ENCODE measurements at places on chromosomes 5 and 9.
A peak's percentile ranks its signal among the peaks of the same experiment; 100 is the strongest.

GRCh38 chr5:158765407-158765806, 334.3 kb downstream of the EBF1 start:
- no peaks in the 10 kb centered on the region for H3K36me3 ChIP-seq
- no peak overlapping the region for H3K4me3 ChIP-seq
- no peak for DNase-seq
- H3K27me3 ChIP-seq, result no peaks in the 10 kb centered on the region
- no peak overlapping the region for H3K27ac ChIP-seq
- H3K4me1 ChIP-seq, result peaks cover 4% of the 10 kb centered on the region

GRCh38 chr5:37184748-37185364, 64.3 kb downstream of the CPLANE1 start:
- no peaks in the 10 kb centered on the region for H3K27me3 ChIP-seq
- no peak overlapping the region for H3K27ac ChIP-seq
- H3K4me3 ChIP-seq, result no peak overlapping the region
- peaks cover 19% of the 10 kb centered on the region for H3K36me3 ChIP-seq
- DNase-seq, result no peak

DNA sequence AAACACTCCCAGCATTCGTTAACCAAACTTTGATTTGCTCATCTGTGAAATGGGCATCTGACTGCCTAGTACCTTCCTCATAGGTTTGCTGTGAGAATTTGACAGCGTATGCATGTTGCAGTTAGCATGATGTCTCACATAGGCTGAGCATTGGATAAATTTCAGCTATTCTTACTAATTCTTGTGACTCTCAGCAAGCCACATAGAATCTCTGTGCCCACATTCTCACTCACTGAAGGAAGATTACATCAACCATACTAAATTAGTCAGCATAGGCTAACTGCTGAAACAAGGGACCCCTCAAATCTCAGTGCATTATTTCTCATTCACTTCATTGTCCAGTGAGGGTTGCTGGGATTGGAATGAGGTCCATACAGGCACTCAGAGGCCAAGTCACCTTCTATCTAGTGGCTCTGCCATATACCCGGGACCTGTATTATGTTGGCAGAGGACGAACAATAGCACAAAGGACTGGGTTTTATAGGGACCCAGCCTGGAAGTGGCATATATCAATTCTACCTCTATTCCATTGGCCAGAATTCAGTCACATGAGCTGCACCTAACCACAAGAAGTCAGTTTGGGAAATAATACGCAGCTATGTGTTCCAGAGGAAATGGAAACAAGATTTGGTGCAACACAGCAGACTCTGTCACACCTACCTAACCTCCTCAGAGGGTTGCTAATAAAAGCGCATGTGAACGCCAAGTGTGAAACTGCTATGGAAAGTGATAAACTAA, 4.2 kb upstream of the PTGER4 start:
- peaks cover 9% of the 10 kb centered on the region for H3K27me3 ChIP-seq
- H3K4me1 ChIP-seq, result peaks cover 16% of the 10 kb centered on the region
- no peaks in the 10 kb centered on the region for H3K36me3 ChIP-seq
- no peak overlapping the region for H3K4me3 ChIP-seq

DNA sequence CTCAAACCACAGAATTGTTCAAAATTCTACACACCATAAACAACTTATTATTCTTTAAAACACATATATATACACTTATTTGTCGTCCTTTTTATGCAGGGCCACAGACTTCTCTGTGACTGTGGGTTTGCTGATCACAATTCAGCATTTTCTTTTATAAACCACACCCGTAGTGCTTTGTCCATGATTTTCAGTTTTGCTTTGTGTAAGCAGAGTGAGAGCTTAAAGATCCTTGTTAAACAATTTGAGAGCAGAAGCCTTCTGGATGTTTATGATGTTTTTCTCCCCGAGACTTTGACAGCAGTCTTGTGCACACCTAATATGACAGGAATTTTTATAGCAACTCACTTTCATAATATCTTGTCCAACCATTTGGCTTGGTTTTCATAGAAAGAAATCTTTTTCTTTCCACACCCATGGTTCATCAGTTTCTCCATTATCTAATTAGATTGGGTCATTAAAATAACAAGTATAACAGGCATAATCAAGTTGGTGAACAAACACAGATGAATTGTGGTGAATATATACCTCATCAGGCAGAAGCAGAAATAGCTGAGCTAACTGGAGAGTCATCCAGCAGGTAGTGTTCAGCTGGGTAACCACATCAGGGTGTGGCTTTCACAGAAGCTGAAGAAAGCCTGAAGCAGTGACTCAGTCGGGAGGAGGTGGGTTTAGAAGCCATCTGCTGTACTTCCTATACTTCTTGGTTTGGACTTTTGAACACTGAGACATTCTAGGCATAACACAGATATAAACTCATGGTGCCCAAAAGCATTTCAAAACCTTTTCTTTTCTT, 232.8 kb downstream of the DOCK8 start:
- no peak overlapping the region for H3K27ac ChIP-seq
- DNase-seq, result no peak
- H3K4me1 ChIP-seq, result peaks cover 3% of the 10 kb centered on the region
- peaks cover 9% of the 10 kb centered on the region for H3K36me3 ChIP-seq
- no peak overlapping the region for H3K4me3 ChIP-seq
- no peaks in the 10 kb centered on the region for H3K27me3 ChIP-seq

DNA sequence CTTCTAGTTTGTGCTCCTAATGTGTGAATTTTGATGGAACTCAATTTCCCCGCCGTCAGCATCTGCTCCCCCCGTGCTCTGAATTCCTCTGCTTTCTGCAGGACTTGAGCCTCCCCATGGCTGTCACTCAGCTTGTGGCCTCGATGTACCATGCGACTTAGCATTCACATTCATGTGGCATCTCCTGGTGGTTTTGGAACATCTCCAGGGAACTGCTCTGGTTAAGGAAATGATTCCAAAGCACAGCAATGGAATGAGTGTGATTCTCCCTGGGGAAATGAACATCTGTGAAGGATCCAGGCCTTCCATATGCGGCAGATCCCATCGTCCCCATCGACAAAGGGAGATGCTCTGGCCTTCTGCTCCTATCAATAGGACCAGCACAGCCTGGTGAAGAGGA, 119.0 kb downstream of the ENTREP1 start:
- H3K27ac ChIP-seq, result no peak overlapping the region
- H3K4me1 ChIP-seq, result peaks cover 12% of the 10 kb centered on the region
- H3K27me3 ChIP-seq, result no peaks in the 10 kb centered on the region
- no peak overlapping the region for H3K4me3 ChIP-seq
- peak; percentile 13 for DNase-seq

GRCh38 chr5:78787783-78788182, 139.2 kb upstream of the LHFPL2 start:
- no peak overlapping the region for H3K27ac ChIP-seq
- no peaks in the 10 kb centered on the region for H3K36me3 ChIP-seq
- no peaks in the 10 kb centered on the region for H3K27me3 ChIP-seq

DNA sequence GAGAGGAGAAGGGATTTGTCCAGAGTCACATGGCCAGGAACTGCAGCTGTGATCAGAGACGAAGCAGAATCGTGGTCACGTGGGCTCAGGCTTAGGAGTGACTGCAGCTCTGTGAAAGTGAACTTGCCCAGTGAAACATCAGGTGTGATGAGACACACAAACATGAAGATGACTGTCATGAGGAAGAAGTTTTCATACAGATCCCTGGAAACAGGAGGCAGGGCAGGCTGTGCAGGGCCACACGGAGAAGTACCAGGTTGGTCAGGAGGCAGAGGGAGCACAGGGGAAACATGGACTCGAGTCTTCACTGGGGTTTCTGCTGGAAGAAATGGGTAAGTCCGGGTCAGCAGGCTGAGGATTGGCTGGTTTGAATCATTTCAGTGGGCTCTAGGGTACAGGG, 64.1 kb downstream of the BARX1 start:
- no peak overlapping the region for H3K4me3 ChIP-seq
- H3K4me1 ChIP-seq, result no peaks in the 10 kb centered on the region
- no peak for DNase-seq
- H3K36me3 ChIP-seq, result no peaks in the 10 kb centered on the region

DNA sequence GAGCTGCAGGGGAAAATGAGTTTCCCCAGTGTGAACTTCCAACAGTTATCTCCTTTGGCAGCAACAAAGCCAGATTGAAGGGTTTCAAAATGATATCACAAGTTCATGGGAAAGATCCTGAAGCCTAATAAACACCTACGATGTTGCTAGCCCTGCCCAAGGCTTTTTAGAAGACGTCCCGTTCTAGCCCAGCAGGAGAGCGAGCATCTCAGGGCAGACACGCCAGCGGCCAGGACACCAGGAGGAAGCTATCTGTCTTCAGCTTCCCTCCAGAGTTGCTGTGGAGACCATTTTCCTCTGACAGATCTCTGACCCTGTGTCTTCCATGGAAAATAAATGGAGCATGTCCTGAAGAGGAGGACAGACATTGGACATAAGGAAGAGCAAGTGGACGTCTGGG, 98.4 kb downstream of the FBXO38 start:
- H3K27me3 ChIP-seq, result peaks cover 6% of the 10 kb centered on the region
- H3K4me1 ChIP-seq, result no peaks in the 10 kb centered on the region
- no peak for DNase-seq
- H3K27ac ChIP-seq, result no peak overlapping the region
- H3K4me3 ChIP-seq, result no peak overlapping the region
- H3K36me3 ChIP-seq, result no peaks in the 10 kb centered on the region

DNA sequence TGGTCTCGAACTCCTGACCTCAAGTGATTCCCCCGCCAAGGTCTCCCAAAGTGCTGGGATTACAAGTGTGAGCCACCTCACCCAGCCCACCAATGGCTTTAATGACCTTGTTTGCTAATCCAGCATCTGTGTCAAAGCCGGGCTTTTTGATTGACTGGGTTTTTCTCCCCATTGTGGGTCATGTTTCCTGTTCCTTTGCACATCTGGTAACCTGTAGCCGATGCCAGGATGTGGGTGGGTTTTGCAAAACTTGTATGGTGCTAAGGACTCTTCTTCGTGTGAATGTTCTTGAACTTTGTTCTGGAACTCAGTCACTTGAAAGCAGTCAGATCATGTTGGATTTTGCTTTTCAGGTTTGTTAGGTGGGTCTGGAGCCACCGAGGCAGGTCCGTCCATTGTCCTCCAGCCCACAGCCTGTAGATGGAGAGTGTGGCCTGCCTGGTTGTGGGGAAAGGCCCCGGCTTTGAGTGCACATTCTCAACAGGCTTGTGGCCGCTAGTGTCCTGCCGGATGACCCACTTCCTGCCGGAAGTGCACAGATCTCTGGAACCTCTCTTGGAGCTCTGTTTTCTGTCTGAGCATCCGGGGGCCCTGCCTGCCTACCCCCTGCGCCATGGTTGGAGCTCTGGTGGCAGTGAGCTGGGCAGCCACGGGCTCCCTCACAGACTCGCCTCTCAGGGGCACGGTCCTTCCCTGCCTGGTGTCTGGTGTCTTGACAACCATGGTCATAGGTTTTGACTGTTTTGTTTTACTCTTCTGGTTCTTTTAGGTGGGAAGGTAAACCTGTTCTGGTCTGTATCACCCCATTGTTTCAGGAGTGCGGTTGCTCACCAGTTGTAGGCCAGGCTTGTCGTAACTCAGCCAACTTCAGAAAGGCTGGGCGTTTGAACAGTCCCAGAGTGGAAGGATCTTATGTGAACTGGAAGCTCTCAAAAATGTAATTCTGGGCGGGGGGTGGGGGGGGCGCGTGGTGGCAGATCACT, 69.6 kb upstream of the CACNA1B start:
- H3K27ac ChIP-seq, result no peak overlapping the region
- no peak overlapping the region for H3K4me3 ChIP-seq
- no peak for DNase-seq

DNA sequence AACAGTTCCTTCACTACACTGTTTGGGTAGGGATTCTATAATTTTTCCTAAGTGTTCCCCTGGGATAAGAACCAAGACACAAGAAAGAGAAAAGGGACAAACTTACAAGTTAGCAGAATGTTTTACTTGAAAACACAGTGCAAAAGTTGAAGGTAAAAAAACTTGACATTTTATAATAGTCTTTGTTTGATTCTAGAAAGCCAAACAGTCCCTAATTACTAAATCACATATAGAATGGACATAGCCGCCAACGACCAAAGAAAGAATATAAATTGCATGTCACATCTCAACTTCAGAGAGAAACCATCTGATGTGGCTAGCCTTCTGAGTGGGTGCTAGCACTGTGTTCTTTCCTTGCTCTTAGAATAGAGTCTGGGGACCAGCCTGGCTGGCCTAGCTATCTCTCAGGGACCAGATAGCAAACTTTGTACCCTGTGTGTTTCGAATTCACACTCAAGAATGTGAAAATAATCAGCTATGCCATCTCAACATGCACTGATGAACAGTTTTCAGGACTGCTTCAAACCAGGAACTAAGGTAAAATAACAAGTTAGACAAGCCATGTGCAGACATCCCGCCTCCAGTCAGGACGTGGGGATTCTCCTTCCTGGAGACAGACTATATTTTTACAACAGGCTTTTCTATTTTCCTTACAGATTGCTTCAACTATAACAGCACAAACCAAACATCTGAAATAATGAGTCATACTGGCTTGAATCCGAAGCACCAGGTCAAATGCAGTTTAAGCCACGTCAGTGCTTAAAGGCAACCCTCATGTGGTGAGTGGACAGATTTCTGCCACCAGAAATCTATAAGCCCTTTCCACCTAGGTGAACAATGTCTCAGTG, 53.7 kb downstream of the LHFPL2 start:
- H3K4me3 ChIP-seq, result no peak overlapping the region
- no peaks in the 10 kb centered on the region for H3K27me3 ChIP-seq
- H3K27ac ChIP-seq, result peak overlapping the region; percentile 92
- peaks cover 41% of the 10 kb centered on the region for H3K4me1 ChIP-seq
- DNase-seq, result peak; percentile 98

DNA sequence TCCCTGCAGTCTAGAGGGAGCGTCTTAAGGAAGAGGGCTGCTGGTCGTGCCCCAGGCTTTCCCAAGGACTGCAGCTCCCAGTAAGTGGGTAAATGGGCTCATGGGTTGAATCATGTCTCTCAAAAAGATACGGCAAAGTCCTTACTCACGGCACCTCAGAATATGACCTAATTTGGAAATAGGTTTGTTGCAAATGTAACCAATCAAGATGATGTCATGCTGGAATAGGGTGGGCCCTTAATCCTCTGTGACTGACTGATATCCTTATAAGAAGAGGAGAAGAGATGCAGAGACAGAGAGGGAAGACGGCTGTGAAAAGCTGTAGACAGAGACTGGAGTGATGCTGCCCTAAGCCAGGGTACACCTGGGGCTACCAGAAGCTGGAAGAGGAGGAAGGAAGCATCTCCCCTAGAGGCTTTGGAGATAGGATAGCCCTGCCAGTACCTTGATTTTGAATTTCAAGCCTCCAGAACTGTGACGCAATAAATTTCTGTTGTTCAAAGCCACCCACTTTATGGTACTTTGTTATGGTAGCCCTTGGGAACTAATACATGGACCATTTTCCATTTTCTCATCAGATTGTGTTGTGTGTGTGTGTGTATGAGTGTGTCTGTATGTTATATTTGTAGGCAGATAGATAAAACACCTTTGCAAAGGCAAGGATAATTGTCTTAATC, 15.0 kb downstream of the GALNT10 start:
- H3K36me3 ChIP-seq, result peaks cover 4% of the 10 kb centered on the region
- H3K4me3 ChIP-seq, result no peak overlapping the region
- no peak for DNase-seq
- H3K4me1 ChIP-seq, result peaks cover 5% of the 10 kb centered on the region
- H3K27me3 ChIP-seq, result no peaks in the 10 kb centered on the region
- H3K27ac ChIP-seq, result no peak overlapping the region

GRCh38 chr5:14450018-14450524, 131.5 kb upstream of the OTULINL start:
- DNase-seq, result peak; percentile 96
- H3K27me3 ChIP-seq, result no peaks in the 10 kb centered on the region
- no peak overlapping the region for H3K4me3 ChIP-seq
- peaks cover 70% of the 10 kb centered on the region for H3K4me1 ChIP-seq
- peak overlapping the region; percentile 99 for H3K27ac ChIP-seq

All from muscle of leg (tissue), 16 donors.